ENCODE measurements at places on chromosomes 1 and 21.

- H3K4me1 ChIP-seq: peaks cover 29% of the 10 kb centered on the region
- H3K4me3 ChIP-seq: no peak overlapping the region
- peaks cover 4% of the 10 kb centered on the region for H3K27me3 ChIP-seq
- H3K36me3 ChIP-seq: peaks cover 5% of the 10 kb centered on the region
- no peak for DNase-seq
Observed at GRCh38 chr1:8184301-8184700, 133.6 kb upstream of the SLC45A1 start.

DNA sequence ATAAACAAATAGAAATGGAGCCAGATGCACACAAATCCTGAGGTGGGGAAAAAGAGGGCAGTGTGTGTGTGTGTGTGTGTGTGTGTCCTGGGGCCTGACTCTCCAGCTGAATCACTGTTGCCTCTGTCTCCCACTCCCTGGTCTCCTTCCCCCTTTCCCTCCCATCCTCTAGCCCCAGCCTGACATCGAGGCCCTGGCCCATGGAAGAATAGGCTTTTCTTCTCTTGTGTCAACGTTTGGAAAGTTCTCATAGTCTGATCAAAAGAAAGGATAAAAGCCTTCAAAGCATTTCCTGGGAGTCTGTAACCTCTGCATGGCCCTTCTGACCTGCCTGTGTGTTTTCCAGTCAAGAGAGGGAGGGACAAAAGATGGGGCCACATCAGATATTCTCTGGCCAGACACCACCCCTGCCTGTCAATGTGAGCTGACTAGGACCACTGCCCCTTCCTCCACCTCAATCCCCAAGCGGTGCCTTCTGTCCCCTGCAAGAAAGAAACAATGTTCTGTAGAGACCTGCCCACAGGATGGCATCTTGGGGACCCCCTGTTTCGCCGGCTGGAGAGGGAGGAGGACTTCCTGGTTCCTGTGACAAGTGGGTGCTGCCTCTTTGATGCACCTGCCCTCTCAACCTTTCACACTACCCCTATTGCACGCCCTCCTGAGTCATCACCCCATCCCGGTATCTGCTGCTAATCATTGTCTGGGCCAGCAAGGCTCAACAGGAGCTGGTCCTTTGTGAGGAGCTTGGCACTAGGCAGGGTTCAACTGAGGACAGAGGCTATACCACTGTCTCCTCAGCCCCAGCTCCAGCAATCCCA lies 16.2 kb downstream of the KCNJ10 start:
- H3K27ac ChIP-seq: no peak overlapping the region
- H3K4me1 ChIP-seq: no peaks in the 10 kb centered on the region
- H3K4me3 ChIP-seq: no peak overlapping the region
- peaks cover 67% of the 10 kb centered on the region for H3K27me3 ChIP-seq

- no peak overlapping the region for H3K4me3 ChIP-seq
- H3K36me3 ChIP-seq: no peaks in the 10 kb centered on the region
- H3K27me3 ChIP-seq: peaks cover 5% of the 10 kb centered on the region
Observed at GRCh38 chr1:218524526-218524925, 179.4 kb downstream of the TGFB2 start.

DNA sequence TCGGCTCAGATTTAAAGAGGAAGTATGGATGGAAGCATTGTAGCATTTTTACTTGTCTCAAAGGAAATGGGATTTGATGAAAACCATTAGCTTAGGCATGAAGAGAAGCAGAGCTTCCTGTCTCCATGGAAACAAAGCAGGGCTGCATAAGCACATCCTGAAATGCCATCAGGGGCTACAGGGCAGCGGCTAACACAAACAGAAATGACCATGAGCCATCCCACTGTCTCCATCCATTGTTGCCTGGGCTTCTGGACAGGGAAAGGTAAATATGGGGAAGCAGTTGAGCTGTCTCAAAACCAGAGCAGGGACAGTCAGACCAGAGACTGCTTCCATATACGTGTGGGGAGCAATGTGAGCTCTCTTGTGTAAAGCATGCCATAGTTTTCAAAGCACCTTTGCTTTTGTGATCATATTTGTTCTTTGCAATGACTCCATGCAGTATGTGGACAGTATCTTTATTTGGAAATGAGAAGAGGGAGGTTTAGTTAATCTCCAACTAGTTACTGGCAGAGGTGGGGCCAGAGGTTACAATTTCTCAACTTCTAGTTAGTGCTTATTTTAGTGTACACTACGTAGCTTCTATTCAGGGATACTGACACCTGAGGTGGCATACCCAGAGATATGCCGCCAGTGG lies 176.1 kb downstream of the CACNA1E start:
- H3K4me1 ChIP-seq: no peaks in the 10 kb centered on the region
- no peaks in the 10 kb centered on the region for H3K36me3 ChIP-seq
- no peak overlapping the region for H3K4me3 ChIP-seq
- no peak overlapping the region for H3K27ac ChIP-seq
- DNase-seq: no peak

DNA sequence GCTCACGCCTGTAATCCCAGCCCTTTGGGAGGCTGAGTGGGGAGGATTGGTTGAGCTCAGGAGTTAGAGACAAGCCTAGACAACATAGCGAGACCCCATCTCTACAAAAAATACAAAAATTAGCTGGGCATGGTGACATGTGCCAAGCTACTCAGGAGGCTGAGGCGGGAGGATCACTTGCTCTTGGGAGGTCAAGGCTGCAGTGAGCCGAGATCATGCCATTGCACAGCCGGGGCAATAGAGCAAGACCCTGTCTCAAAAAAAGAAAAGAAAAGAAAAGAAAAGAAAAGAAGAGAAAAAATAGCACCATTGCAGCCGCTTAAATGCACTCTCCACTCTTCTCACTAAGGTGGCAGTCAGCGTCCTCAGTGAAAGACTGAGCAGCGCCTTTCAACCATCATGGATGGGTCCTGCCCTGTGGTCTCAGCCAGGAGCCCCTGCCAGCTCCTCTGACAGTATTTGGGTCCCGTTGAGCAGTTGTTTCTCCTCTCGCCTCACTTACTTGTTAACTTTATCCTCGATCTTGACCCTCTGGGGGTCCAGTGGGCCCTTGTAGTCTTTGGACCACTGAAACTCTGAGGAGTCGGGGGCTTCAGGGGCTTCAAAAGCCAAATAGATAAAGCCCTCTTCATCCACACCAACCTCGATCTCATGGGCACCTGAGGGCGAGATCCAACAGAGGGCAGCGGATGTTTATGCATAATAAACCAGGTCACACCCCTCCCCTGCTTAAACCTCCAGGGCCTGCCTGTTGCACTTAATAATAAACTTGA lies 36.9 kb downstream of the MYOM3 start:
- no peaks in the 10 kb centered on the region for H3K4me1 ChIP-seq
- H3K27me3 ChIP-seq: peaks cover 23% of the 10 kb centered on the region
- H3K4me3 ChIP-seq: no peak overlapping the region
- H3K27ac ChIP-seq: no peak overlapping the region
- no peak for DNase-seq
- H3K36me3 ChIP-seq: no peaks in the 10 kb centered on the region

DNA sequence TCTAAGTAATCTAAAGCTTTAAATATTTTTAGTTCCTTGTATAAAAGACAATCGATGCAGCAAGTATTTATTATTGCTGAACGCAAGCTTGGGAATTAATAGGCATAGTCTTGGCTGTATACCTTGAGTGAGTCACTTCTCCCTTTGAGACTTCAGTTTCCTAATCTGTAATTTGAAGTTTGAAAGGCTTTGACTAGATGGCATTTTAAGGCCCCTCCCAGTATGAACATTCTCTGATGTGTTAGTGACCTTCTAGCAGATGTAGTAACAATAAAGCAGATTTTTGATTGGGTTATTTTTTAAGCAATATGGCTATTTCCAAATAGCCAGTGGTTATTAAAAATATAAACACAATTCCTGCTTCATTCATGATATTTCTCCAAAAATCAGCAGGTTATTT lies 58.2 kb downstream of the DUSP10 start:
- no peak for DNase-seq
- H3K4me1 ChIP-seq: peaks cover 5% of the 10 kb centered on the region
- H3K27ac ChIP-seq: no peak overlapping the region
- H3K36me3 ChIP-seq: no peaks in the 10 kb centered on the region
- H3K27me3 ChIP-seq: no peaks in the 10 kb centered on the region

GRCh38 chr21:45293220-45293725 lies 5.6 kb upstream of the POFUT2 start:
- no peak overlapping the region for H3K4me3 ChIP-seq
- peaks cover 14% of the 10 kb centered on the region for H3K4me1 ChIP-seq
- no peak for DNase-seq
- no peaks in the 10 kb centered on the region for H3K36me3 ChIP-seq
- H3K27ac ChIP-seq: peak overlapping the region; percentile 70
- H3K27me3 ChIP-seq: peaks cover 23% of the 10 kb centered on the region

DNA sequence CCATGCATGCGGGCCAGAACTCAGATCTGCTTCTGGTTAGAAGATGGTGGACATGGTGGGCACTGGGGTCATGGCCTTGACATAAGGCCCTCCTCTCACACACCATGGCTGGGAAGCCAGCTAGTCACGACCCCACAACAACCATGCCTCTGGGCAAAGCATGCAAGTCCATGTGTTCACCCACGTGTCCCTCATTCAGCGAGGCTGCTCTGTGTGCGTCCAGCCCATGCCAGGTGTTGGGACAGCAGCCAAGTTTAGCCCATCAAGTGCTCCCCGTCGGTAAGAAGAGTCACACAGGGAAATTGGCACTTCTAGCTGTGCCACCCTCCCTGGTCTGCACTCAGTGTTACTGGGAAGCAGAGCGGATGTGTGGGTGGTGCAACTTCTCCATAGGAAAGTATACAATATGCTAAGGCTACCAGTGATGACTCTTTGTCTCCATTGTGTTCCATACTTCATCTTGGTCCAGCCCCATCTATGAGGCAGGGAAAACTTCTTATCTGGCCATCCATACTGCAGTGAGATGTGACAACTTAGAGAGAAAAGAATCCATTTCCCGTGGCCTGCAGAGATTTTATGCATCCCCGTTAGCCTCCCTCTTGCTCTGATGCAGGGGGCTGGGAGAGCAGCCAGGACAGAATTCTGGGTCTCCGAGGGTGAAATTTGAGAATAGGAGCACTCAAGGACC lies 198.0 kb downstream of the GRIK3 start:
- no peaks in the 10 kb centered on the region for H3K4me1 ChIP-seq
- H3K27me3 ChIP-seq: peaks cover 21% of the 10 kb centered on the region
- no peak overlapping the region for H3K4me3 ChIP-seq
- H3K36me3 ChIP-seq: no peaks in the 10 kb centered on the region
- no peak overlapping the region for H3K27ac ChIP-seq

DNA sequence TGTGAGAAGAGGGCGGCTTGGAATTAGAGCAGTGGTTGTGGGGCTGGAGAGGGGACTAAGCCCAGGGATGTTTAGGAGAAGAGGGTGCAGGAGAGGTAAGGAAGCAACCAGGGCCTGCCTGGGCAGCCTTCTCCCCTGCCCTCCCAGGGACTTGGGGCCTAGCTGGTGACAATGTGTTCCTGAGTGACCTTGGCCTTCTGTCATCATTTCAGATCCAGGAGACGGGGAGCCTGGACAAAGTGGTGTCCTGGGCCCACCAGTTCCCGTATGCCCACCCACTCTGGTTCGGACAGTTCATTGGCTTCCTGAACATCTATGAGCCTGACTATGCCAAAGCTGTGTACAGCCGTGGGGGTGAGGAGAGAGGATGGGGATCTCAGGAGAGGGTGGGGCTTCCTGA lies 11.8 kb downstream of the CYP4B1 start:
- no peaks in the 10 kb centered on the region for H3K36me3 ChIP-seq
- DNase-seq: no peak
- no peak overlapping the region for H3K27ac ChIP-seq
- peaks cover 10% of the 10 kb centered on the region for H3K27me3 ChIP-seq
- no peaks in the 10 kb centered on the region for H3K4me1 ChIP-seq

DNA sequence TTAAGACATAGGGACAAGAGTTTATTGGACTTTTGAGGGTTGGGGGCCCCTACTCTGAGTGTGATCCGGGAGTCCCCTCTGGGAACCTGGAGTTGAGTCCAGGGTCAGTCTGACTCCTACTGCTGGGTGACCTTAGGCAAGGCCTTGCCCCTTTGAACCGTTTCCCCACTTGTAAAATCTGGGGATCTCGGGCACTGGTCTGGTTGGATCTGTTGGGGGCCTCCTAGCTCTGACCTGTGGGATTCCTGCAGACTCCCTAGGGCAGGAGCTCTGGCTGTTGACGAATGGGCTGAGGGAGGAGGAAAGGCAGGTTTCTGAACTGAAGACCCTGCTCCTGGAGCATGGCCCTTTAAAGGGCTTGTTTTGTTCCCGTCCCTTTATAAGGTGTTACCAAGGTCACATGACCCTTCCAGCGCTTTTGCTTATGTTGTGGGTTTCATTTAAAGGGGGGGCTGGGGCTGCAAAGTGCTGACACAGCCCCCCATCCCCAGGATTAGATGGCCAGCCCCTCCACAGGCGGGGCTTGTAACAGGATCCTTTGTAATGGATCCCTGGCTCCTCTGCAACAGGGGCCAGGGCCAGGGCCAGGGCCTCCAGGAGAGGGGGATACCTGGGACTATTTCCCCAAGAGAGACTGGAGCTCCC lies 50.7 kb downstream of the YARS1 start:
- H3K4me3 ChIP-seq: no peak overlapping the region
- H3K36me3 ChIP-seq: no peaks in the 10 kb centered on the region
- no peak for DNase-seq
- peaks cover 3% of the 10 kb centered on the region for H3K4me1 ChIP-seq
- H3K27me3 ChIP-seq: peaks cover 4% of the 10 kb centered on the region

DNA sequence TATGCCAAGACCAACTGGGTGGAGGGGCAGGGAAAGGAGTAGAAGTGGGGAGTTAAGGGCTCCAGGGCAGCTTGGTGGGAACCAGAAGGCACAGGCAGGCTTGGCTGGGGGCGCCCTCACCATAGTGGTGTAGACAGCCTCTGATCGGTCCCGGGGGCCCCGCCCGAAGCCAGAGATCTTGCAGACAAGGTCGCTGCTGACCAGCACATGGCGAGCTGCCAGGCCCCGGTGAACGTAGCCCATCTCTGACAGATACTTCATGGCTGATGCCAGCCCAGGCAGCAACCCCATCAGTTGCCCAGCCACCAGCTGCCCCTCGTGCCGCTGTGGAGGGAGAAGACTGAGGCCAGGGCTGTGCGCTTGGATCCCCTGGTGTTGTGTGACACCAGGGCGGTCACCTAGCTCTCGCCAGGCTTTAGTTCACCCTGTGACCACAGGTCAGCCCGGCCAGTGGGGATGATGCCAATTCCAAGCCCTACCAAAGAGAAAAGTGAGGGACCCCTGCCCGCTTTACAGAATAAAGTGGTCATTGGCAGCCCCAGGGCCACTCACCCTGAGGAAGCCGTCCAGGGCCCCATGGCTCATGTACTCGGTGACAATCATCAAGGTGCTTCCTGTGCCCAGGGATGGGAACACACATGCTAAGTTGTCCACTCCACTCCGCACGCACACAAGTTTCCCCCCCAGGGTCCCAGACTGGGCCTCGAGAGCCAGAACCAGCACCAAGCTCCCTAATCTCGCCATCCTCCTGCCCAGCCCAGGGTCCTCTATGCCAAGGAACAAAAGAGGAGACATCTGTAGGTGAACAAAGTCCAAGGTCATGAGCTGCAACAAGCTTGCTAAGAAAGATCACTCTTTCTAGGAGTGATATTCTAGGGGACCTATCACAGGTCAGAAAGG lies 28.2 kb downstream of the CDCA8 start:
- H3K27me3 ChIP-seq: peaks cover 26% of the 10 kb centered on the region
- no peaks in the 10 kb centered on the region for H3K4me1 ChIP-seq
- H3K4me3 ChIP-seq: no peak overlapping the region
- no peak overlapping the region for H3K27ac ChIP-seq
- DNase-seq: no peak

GRCh38 chr1:31699341-31699891 lies 4.4 kb downstream of the COL16A1 start:
- H3K4me3 ChIP-seq: no peak overlapping the region
- no peaks in the 10 kb centered on the region for H3K36me3 ChIP-seq
- no peak overlapping the region for H3K27ac ChIP-seq
- peaks cover 12% of the 10 kb centered on the region for H3K4me1 ChIP-seq

- H3K4me1 ChIP-seq: peaks cover 11% of the 10 kb centered on the region
- no peak overlapping the region for H3K27ac ChIP-seq
- H3K36me3 ChIP-seq: peaks cover 27% of the 10 kb centered on the region
- DNase-seq: no peak
- no peaks in the 10 kb centered on the region for H3K27me3 ChIP-seq
Observed at GRCh38 chr1:77188770-77189169, 30.5 kb downstream of the PIGK start.
